Activated CD8-positive, alpha-beta T cell treated with anti-CD3 and anti-CD28 coated beads for 36 hours (primary cell): ENCODE measurements at places on chromosomes 13 and 19. TPM values are rescaled to one million over a fixed set of nuclear protein-coding genes. Genes with fewer than 3 reads are reported as not detected.

GRCh38 chr13:113342820-113343691, 20.9 kb downstream of the GRTP1 start:
- no peak for DNase-seq

The BRSK1 gene
- 5.1 TPM for total RNA-seq

The RYR1 gene
- total RNA-seq: 1.2 TPM

- DNase-seq: no peak
Measured at GRCh38 chr13:39770221-39771090, 115.0 kb downstream of the COG6 start.

The ZNF541 gene
- total RNA-seq: 0.29 TPM

GRCh38 chr13:114161644-114162532, 17.2 kb upstream of the CFAP97D2 start:
- no peak for DNase-seq

DNA sequence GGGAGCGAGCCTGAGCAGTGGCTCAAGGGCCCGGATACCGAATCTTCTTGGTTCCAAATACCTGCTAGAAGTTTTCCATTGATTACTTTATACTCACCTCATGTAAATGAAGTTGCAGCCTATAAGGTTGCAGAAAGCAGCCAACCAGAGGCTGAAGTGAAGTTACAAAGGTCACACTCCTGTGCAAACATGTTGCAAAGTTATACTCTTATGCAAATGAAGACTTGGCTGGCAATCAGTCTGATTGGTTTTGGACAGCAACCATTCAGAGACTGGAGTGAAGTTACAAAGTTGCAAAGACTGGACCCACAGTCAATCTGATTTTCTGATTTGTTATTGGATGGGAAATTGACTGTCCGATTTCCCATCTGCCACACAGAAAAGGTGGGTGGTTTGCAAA, 152.5 kb downstream of the GGACT start:
- no peak for DNase-seq

DNA sequence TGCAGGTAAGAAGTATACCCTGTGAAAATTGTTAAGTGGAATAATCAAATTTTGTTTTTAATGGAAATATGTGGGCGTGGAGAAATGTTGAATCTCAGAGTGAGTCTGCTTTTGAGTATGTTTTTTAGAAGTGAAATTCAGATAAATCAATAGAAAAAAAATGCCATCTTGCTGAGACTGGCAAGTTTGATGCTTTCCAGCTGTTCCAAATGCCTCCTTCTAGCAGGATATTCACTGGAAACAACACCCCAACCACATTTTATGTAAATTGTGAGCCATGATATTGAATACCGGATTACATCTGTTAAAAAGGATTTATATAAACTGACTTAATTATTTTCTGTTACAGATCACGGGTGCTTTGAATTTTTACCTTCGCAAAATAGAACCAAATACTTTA, 115.4 kb downstream of the ITGBL1 start:
- no peak for DNase-seq

DNA sequence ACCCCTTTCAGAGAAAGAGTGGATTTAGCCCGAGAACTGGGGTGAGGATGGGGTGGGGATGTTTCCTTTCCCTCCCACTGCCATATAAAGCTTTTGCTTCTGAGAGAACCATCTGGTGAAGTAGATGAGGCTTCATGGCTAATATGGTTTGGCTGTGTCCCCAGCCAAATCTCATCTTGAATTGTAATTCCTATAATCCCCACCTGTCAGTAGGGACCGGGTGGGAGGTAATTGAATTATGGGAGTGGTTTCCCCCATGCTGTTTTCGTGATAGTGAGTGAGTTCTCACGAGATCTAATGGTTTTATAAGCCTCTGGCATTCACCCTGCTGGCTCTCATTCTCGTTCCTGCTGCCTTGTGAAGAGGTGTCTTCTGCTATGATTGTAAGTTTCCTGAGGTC, 270.9 kb downstream of the LMO7 start:
- no peak for DNase-seq

The DMKN gene
- 0.68 TPM for total RNA-seq

The IGFL1 gene
- not detected for total RNA-seq

GRCh38 chr13:62653371-62653770, 1237.7 kb upstream of the PCDH20 start:
- no peak for DNase-seq

DNA sequence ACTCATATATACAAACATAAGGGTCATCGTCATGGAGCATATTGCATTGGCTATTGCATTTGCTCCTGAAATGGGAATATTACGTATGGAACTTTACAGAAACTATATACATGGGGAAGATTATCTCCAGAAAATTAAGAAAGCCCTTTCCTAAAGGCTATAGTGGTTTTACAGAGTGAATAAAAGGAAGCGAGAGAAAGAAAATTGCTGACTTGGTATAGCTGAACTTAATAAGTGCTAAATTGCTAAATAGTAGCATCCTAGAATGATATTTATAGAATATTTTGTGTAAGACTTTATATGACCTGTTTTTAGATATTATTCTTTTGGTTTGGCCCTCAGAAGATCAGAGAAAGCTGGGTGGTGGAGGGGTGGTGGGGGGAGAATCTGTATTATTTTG, 114.6 kb downstream of the FLT1 start:
- DNase-seq: no peak

GRCh38 chr19:36377541-36378178, 1.3 kb downstream of the ZFP14 start:
- no peak for DNase-seq

GRCh38 chr13:76741624-76742023, 144.6 kb downstream of the KCTD12 start:
- no peak for DNase-seq

DNA sequence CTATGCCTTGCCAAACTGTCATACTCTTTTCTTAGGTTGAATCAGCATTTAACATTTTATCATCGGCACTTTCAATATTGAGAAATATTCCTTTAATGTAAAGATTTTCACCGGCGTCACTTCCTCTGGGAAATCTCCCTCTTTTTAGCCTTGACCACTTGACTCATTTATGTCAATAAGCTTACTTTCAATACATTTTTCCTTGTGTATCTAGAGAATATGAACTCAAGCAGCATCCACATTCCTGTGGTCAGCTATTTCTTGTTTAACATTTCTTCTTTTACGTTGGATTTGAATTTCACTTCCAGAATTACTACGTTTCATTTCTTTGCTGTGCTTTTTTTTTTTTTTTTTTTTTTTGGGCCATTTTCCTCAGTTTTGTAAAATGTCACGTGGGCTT, 271.2 kb upstream of the HTR2A start:
- DNase-seq: no peak
